NCI-H524 (cell line): ENCODE measurements at places on chromosomes 12 and 14.
A peak's percentile ranks its signal among the peaks of the same experiment; 100 is the strongest.

GRCh38 chr14:103495854-103496253 is 26.8 kb downstream of the CKB start:
- DNase-seq = no peak

DNA sequence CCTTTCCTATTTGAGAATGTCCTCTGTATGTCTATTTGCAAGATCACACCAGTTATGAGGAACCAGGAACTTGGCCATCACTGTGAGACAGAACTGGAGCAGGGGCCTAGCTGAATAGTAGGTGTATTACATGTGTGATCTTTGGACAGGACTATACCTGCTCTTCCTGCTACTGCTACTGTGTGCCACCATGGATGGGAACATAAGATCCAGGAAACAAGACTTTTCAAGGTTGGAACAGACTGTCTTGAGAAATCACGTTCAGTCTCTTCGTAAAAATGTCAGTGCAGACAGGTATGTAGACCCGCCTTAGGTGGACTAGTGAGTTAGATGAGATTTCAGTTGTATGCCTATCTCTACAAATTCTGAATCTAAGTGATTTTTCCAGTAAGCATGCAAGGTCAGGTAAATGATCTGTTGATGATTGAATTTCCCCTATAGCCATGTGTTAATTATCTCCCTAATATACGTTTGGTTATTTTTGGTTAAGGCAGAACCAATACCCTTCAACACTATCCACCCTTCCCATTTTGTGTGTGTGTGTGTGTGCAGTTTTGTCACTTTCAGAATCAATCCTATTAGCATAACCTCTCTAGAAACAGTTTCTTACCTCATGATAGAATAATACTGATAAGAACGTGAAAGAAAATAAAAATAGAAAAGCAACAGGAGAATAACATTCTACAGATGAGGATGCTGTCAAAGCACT is 7.1 kb downstream of the A2M start:
- no peak for DNase-seq

DNA sequence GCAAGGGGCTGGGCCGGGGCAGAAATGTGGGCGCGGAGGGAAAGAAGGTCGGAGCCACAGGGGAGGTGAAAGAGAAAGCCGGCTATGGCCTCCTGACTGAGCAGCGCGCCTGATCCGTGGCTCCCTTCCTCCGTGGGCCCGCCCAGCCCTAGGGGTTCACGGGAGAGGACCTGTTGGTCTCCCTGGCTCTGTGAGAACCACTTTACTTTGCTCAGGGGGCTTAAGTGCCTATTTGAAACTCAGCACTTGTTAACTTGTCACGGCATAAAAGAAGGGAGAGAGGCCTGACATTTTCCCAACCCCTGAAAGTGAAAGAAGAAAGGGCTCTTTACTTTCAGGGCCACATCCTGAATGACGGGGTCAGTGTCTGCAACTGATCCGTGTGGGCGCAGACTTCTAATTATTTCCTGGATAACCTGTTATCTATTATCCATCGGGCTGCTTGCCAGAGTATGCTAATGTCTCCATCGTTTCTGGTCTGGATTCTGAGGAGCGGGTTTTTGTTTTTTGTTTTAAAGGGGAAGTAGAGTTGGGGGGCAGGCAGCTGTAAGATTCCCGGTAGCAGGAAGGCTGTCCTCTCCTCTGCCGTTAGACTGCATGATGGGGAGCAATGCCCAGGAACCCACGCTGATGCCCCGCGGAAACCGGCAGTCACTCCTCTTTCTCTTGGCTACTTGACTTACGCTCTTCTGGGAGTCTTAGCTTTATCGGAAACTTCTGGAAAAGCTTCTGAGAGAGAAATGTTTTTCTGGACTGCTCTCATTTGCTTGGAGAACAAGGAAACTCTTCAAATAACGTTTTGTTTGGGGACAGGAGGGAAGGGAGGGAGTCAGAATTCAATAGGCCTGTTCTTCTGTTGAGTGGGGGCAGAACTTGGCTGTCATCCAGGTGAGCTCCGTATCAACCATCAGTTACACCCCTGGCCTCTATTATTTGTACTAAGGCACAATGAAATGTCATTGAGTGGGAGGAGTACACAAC is 127.7 kb upstream of the MAX start:
- peak; percentile 19 for DNase-seq

DNA sequence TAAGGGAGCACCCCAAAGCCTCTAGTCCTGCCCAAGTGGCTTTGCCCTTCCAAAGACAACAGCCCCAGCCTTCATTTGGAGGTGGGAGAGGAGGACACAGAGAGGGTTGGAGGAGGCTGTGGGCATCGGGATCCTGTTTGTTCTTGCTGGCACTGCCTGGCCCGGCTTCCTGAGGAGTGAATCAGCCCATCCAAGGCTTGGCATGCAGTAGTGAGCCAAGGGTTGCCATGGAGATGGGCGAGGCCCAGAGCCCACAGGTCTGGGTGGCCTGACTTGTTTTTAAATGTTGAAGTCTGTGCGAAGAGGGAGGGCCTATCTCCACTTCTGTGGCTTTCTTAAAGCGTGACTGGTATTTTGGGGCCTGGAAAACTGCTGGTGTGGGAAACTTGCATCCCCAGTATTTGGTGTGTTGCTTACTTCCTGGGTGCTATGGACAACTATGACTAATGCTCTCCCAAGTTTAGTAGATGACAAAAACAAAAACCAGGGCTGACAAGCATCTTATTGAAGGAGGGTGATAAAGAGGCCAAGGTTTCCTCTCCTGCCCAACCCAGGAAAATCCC is 15.8 kb downstream of the CD9 start:
- no peak for DNase-seq

GRCh38 chr12:31819427-31819826 is 90.6 kb upstream of the AMN1 start:
- no peak for DNase-seq

DNA sequence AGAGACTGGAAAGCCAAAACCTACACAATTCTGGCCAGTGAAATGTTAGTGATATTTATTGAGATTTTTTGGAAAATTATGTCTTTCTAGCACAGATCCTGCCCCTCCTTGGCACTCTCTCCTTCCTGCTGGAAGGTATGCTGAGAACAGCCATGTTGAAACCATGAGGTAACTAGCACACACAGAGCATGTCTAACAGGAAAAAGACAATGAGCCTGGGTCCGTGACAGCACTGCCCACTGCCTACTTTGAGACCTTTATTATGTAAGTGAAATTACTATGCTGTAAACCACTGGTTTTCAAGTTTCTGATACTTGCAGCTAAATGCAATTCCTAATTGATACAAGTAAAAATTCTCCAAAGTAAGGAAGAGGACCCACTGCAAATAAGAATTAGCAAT is 81.6 kb upstream of the SINHCAF start:
- DNase-seq = no peak

GRCh38 chr14:81837304-81837703 is 303.7 kb upstream of the SEL1L start:
- no peak for DNase-seq

DNA sequence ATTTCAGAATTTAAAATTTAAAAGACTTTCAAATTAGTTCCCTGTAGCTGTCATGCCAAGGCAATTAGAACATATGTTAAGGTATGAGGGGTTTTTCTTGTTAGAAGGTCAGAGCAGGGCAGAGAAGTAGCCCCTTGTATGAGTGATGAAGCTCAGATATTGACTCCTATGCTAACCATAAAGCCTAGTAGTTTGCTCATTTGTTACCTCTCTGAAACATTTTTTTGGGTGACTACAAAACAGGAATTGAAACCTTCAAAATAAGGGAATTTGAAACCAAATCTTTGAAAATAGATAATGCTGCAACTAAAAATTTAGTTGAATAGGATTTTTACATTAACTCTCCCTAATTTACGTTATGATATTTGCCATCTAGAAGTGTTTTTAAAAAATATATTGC is 333.5 kb downstream of the NAV3 start:
- DNase-seq = no peak

DNA sequence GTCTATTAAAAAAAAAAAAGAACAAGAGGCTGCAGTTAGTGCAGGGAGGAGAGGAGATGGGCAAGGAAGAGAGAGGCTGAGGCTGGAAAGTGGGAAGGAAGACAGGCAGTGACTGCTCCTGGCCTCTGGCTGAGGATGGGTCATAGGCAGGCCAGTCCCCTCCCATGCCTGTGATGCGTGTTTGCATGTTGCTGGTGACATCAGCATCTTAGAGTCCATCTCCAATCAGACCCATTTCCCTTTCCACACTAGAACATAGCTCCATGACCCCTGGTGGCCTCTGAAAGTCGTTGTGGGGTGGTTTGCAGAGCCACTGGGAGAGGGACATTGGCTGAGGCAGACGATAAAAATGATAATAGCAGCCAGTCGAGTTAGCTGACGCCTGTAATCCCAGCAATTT is 132.9 kb downstream of the PTPN11 start:
- no peak for DNase-seq

GRCh38 chr12:20476551-20476950 is 108.2 kb downstream of the PDE3A start:
- no peak for DNase-seq

DNA sequence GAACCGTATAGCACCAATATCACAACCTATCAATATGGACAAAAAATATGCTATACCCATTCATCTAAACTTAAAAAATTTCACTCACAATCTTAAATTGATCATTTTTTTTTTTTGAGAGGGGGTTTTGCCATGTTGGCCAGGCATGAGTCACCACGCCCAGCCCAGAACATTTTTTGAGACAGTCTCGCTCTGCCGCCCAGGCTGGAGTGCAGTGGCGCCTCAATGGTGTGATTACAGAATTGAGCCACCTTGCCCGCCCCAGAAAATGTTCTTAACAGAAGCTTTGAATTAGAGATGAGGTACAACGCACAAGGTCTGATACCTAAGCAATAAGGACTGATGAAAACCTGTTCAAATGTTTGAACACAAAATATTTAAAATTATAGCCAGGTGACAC is 15.8 kb upstream of the ATP5F1B start:
- DNase-seq = no peak

- no peak for DNase-seq
Measured at GRCh38 chr12:50928392-50928791, 24.0 kb upstream of the HIGD1C start.

- no peak for DNase-seq
Measured at GRCh38 chr14:87996291-87996592, 3.3 kb upstream of the GALC start.

- DNase-seq = no peak
Measured at GRCh38 chr12:96495155-96495554, 5.8 kb downstream of the CFAP54 start.

- DNase-seq = no peak
Measured at GRCh38 chr12:108442067-108442466, 73.0 kb upstream of the FICD start.

DNA sequence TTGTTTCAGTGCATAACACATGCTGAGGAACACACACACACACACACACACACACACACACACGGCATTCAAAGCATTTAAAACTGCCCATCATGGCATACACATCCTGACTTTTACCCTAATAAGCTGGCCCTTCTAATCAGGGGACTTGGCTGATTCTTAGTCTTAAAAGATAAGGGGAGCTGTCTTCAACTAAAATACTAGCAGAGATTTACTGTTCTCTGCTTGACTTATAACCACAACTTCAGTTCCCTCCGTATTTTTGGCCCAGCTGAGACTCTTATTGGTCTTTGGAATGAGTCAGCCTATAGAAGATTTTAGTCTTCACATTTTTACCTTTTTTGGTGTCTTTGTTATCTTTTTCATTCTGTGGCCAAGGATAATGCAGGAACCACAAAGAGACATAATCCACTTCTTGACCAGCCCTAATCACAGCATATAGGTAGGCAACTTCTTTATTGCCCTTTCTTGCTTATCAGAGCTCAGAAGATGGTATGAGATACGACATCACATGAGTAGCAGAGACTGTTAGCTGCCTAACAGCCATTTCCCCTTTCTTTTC is 25.1 kb upstream of the SLC8A3 start:
- no peak for DNase-seq

- no peak for DNase-seq
Measured at GRCh38 chr12:974271-974862, 16.7 kb upstream of the ERC1 start.

DNA sequence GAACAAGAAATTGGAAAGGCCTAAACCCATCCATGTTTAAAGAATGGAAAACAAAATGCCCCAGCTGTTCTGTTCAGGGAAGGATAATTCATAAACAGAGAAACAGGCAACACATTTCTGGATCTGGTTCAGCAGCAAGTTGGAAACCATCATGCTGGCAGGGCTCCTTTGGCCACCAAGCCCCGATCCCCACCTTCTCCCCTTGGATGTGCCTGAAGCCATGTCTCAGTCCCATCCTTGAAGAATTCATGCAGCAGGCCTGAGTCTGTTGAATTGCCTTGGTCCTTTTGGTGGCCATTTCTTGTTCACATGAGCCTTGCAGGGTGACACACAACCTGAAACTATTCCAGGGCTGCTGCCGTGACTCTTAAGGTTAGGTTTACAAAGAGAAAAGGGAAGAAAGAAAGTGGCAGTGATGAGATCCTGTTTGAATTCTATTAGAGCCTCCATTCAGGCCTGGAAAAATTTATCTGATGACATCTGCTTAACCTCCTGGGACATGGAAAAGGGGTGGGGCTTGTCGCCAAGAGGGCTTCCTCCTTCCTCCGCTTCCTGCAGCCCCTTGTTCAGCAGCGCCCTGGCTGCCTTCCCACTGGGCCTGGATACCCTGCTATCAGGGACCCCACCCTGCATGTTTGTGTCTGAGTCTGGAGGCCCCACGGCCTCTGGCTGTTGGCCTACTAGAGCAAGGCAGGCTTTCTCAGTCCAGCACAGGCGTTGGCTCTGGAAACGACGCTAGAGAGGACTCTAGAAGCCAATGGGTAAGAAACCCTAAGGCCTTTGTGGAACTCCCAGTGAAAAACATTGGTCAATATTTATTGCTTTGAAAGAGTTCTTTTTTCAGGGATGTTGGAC is 341.9 kb downstream of the C12orf75 start:
- no peak for DNase-seq

DNA sequence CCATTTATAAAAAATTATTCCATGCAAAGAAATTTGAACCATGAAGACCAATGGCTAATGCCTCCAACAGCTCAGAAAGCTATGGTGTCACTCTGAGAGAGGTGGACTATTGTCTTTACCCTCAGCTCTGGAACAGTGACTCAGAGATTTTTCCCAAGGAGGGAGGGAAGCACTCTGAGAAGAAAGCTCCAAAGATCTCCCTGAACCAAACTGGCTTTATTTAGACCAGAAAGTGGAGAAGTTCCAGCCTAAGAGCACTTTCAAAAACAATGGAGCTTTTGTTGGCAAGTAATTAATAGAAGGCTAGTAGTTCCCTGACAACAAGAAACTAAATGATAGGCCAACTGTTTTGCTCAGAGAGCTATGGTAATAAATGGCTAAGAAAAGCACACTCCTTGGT is 599.9 kb upstream of the MDGA2 start:
- DNase-seq = no peak

- DNase-seq = no peak
Measured at GRCh38 chr14:21455592-21455911, 371 bp downstream of the CHD8 start.
